ENCODE measurements at places on chromosomes 16 and 17.
A peak's percentile ranks its signal among the peaks of the same experiment; 100 is the strongest.

GRCh38 chr16:30053376-30054015 lies 12.1 kb upstream of the ALDOA start:
- peak; percentile 64 for DNase-seq

- DNase-seq, result peak; percentile 59
Observed at GRCh38 chr17:70687421-70687820, 518.1 kb downstream of the KCNJ2 start.

DNA sequence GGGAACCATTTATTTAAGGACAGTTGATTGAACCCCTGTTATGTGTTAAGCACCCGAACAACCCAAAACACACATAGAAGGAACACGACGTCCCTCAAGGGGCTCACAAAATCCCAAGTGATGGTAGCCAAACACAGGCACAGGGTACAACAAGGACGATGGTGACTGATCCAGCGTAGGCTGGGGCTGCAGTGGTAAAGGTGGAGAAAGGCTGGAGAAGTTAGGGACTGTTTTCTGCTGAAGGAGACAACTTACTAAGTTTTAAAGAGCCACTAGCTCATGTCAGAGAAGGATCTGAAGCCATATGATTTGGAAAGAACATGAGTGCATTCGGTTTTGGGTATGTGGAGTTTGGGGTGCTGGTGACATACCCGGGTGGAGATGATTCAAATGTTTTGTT lies 229.6 kb upstream of the TNRC6C start:
- DNase-seq, result no peak

GRCh38 chr17:69950701-69951418 lies 124.2 kb upstream of the KCNJ16 start:
- no peak for DNase-seq

GRCh38 chr17:17298108-17298507 lies 5.1 kb upstream of the NT5M start:
- no peak for DNase-seq

- no peak for DNase-seq
Observed at GRCh38 chr17:55524440-55525220, 13.4 kb upstream of the SMIM36 start.

DNA sequence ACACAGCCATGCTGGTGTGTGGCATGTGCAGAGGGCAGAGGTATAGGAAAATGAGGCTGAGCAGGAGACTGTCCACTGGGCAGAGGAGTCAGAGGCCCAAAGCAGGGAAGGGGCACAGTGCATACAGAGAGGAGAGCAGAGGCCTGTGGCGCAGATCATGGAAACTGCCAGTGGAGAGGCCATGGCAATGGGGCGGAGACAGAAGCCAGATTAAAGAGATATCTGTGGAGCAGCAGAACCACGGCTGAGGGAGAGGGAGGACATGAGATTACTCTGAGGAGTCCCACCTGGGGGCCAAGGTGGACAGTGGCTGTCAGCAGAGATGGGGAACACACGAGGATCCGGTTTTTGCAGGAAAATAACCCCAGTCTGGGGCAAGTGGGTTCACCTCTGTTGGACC lies 43.3 kb downstream of the RANBP10 start:
- no peak for DNase-seq

DNA sequence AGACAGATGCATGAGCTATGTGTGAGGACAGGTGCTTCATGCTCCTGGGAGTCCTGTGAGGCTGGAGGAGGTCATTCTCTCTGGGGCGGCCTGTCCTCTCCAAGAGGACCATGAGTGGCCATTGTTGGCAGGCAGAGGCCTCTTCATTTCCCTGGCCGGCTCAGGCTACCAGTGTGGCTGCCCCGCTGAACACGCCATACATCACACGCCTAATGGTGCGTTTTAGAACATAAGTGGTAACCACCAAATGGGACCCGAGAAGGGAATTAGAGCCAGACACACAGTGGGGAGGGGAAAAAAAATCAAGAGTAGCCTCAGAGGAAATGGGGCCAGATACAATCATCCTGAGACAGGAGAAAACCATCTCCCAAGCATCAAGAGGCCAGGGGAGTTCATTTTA lies 140.0 kb downstream of the SPACA3 start:
- DNase-seq, result no peak

GRCh38 chr16:86286991-86287663 lies 223.2 kb upstream of the FOXF1 start:
- no peak for DNase-seq

- DNase-seq, result peak; percentile 43
Observed at GRCh38 chr16:9115277-9115676, 23.8 kb downstream of the HAPSTR1 start.

- no peak for DNase-seq
Observed at GRCh38 chr16:85068746-85069145, 41.2 kb downstream of the KIAA0513 start.

DNA sequence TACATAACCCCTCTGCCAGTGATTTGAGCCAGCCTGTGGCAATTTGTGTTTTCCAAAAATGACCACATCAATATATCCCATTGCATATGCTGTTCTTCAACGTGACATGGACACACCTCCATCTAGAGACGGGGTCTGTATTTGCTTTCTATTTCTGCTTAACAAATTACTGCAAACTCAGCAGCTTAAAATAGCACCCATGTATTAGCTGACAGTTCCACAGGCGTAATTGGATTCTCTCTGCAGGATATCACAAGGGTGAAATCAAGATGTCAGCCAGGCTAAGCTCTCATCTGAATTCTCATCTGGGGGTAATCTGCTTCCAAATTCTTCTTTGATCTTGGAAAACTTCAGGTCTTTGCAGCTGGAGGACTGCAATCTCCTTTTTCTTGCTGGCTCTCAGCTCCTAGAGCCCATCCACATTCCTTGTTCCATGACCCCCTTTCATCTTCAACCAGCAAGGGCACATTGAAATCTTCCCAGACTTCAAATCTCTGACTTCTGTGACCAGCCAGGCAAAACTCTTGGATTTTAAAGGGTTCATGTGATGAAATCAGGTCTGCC lies 8.2 kb downstream of the KRT9 start:
- DNase-seq, result no peak

GRCh38 chr17:72416054-72416675 lies 295.3 kb downstream of the SOX9 start:
- no peak for DNase-seq
